ENCODE measurements at places on chromosomes 1 and 21.

- DNase-seq, result no peak
Measured at GRCh38 chr1:231799363-231799986, 172.9 kb downstream of the DISC1 start.

DNA sequence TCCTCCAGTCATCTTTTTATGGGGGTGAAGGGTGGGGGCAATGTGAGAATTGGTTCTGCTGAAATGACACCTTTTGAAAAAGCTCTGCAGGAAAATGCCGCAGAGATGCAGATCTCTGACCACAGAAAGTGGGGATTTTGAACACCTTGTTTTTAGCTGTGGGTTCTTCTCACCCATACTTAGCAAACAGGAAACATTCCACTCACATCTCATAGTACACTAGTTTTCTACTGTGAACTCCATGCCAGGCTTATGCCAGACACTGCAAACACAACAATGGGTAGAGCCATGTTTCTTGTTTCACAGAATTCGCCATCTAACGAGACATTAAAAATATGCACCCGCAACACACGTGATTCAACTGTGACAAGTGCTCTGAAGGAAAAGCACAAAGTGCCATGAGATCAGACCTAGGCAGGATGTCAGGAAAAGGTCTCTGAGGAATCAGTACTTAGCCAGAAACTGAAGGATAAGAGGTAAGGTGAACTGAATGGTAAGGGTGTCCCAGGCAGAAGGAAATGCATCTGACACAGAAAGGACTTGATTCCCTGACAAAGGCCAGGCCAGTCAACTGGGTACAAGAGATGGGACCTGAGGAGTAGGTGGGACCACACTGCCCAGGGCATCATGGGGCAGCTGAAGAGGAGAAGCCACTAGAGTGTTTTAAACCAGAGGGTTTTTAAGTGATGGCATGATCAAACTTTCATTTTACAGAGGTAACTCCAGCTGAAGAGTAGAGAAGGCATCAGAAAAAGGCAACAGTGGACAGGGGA, 83.8 kb upstream of the JAK1 start:
- DNase-seq, result no peak

DNA sequence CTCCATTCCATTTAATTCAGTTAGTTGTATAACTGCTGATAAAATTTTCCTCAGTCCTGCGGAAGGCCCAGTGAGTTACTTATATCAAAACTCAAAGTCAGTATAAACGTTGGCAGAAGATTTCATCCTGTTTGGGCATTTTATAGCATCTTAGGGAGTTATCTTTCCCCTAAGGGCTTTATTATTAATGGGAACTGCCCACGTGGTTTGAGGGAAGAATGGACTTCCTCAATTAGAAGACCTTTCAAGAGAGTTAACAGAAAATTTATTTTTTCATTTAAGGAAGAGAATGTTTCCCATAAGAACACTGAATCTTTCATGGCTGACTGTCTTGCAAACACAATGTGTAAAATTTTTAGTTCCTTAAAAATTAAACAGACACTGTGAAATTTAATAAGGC, 400.1 kb downstream of the NEGR1 start:
- no peak for DNase-seq

DNA sequence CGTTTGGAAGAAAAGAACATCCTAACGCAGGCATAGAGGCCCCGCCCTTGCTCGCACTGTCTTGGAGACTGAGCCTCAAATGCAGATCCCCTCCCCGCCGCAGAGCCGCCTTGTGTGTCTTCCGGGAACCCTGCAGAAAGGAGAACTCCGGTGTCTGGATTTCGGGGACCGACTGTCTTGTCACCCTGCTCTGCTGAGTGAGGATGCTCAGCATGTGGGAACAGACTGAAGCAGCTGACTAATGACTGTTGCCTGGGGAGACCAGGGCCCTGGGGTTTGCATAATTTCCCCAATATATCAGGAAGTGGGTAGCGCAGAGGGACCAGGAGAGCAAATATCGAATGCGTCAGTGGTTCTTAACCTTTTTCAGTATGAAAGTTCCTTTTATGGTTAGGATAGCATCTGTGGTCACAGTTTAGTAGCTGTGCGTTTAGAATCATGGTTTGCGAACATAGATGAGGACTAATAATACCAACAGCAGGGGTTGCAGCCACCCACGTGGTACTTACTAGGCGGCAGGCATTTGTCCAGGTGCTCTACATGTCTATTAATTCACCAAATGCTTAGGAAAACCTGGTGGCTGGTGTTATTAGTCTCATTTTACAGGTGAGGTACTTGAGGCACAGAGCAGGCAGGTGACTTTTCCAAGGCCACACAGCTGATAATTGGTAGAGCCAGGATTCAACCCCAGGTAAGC, 14.3 kb downstream of the GPR137B start:
- DNase-seq, result no peak

- DNase-seq, result no peak
Measured at GRCh38 chr1:151494741-151495281, 16.4 kb upstream of the CGN start.

DNA sequence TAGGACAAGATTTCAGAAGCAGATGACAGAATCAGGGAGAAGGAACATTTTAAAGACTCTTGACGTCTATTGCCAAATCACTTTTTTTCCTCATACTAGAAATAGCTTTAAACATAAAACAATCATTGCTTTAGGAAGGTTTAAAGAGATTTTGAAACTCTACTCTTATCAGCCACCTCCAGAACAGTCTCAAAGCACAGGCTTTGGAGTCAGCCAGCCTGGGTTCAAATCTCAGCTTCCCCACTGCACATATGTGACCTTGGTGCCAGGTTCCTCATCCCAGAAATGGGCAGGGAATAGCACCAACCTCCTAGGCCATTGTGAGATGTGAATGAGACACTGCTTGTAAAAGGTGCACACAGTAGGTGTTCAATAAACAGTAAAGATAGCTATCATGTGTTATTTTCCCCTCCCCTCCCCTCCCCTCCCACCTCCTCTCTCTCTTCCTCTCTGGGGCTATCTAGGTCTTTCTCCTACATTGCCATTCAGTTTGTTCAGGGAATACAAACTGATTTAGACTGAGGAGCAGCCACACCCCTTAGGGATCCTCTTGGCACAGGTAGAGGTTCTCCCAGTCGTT, 20.6 kb downstream of the SPOCD1 start:
- DNase-seq, result no peak

GRCh38 chr1:52182874-52183400, 41.0 kb downstream of the ZFYVE9 start:
- DNase-seq, result no peak

DNA sequence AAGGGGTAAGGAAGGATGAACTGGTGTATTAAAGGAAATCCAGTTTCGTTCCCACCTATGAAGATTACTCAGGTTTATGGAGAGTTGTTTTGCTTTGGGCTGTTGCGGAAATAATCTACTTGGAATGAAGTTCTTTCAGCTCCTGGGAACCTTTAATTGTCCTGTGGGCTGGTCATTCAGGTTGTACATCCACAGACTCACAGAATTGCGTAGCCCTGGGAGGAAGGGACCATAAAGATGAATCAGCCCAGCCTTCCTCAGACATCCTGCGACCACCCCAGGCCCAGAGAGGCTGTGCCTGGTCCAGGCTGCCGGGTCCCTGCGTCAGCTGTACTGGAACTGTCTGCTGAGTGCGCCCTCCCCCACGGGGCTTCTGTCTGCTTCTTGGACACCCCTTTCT, 72.7 kb downstream of the GALNT2 start:
- no peak for DNase-seq

- no peak for DNase-seq
Measured at GRCh38 chr1:208211921-208212843, 32.0 kb downstream of the PLXNA2 start.

- DNase-seq, result no peak
Measured at GRCh38 chr21:33261635-33262034, 4.5 kb upstream of the IL10RB start.

DNA sequence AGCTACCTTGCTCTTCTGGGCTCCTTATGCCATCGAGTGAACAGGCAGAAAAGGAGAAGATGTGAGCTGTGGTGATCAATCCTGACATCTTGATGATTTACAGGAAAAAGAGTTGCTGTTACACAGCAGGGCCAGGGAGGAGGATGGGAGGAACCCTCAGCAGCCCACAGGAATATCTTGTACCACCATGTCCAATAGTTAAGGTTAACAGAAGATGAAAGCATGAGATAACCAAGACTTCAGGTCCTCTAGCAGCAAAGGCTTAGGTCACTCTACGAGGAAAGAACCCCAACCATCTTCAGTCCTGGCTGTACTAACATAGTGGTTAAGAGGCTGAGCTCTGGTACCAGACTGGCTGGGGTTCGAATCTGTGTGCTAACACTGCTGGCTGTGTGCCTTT, 12.1 kb upstream of the SELENBP1 start:
- no peak for DNase-seq

All from activated CD8-positive, alpha-beta memory T cell treated with anti-CD3 and anti-CD28 coated beads for 4 hours (primary cell).